ENCODE measurements at places on chromosomes 16 and 17. TPM values are rescaled to one million over a fixed set of nuclear protein-coding genes. Genes with fewer than 3 reads are reported as not detected.

TRPV3 gene
- 0.46 TPM for polyA plus RNA-seq

DNA sequence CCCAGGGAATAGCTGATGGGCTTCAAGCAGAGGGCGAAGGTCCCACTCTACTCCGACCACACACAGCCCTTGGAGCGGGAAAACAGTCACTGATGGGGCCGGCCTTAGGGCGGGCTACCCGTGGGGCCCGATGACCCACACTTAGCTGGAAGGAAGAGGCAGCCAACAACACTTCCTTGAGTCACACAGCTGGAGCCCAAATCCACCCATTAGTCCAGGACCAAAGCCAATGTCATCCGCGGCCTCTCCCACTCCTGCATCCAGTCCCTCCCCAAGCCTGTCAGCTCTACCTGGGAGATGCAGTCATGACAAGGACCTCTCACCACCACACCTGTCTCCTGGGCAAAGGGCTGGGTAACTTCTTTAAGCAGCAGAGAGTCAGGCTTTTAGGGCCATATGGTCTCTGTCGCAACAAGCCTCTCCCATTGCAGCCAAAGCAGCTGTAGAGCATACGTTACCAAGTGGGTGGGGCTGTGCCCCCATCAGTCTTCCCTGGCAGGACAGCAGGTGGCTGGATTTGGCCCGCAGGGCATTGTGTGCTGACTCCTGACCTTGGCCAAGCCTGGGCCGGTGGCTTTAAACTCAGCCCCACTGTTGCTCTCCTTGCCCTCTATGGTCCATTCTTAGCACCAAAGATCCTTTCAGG lies 110.7 kb downstream of the SOCS1 start:
- DNase-seq: no peak

GSDMA gene
- not detected for polyA plus RNA-seq

C16orf46 gene
- 0.69 TPM for polyA plus RNA-seq

All from A549 (cell line).